ENCODE measurements at places on chromosomes 16 and 17. TPM values are rescaled to one million over a fixed set of nuclear protein-coding genes. Genes with fewer than 3 reads are reported as not detected.

The RCVRN gene
- not detected for total RNA-seq

The CACNG3 gene
- not detected for total RNA-seq

The TAC4 gene
- not detected for total RNA-seq

The GCGR gene
- total RNA-seq: not detected

The DPEP3 gene
- total RNA-seq: not detected

The UTS2R gene
- total RNA-seq: not detected

The DUSP14 gene
- 31.1 TPM for total RNA-seq

The KRT25 gene
- total RNA-seq: not detected

The STH gene
- not detected for total RNA-seq

The SCIMP gene
- not detected for total RNA-seq

The HES7 gene
- 0.09 TPM for total RNA-seq

The ADAD2 gene
- not detected for total RNA-seq

The SYCE1L gene
- 3.4 TPM for total RNA-seq

GRCh38 chr16:13414154-13414553, 505.8 kb upstream of the ERCC4 start:
- DNase-seq: no peak

- peak; percentile 92 for DNase-seq
These were observed 697 bp downstream of the CTF1 start for GRCh38 chr16:30896889-30897733.

DNA sequence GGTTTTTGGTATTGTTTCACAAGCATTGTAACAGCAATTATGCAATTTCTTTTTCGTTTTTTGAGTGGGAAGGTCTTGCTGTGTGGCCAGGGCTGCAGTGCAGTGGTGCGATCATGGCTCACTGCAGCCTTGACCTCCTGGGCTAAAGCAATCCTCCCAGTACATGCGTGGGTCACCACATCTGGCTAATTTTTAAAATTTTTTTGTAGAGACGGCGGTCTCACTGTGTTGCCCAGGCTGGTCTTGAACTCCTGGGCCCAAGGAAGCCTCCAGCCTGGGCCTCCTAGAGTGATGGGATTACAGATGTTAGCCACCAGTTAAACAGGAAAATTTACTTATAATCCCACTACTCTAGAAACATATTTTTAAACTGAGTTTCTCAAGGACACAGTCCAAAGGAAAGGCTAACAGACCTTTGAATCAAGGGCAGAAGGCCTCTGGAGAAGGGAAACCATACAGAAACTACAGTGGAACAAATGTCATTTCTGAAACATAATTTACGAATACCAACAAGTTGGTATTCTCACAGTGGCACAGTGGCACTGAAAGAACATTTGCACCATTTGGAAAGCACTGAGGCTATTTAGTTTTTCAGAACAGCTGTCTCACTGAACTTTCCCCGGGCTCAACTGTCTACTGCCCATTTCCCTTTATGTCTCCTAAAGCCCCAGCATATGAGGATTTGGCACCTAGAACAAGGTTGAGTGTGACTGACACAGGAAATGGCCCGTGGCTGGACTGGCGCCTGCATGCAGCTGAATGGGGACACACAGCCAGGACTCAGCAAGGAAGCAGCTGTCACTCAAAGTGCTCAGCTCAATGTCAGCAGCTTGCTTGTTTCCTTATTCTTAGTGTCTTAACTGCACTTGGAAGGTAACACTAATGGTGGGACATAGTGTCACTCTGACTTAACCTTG, 2.8 kb upstream of the PRKAR1A start:
- DNase-seq: peak; percentile 77

- no peak for DNase-seq
These were observed 469.3 kb downstream of the TOX3 start for GRCh38 chr16:52077607-52078006.

GRCh38 chr17:82388922-82389283, 17.3 kb downstream of the UTS2R start:
- no peak for DNase-seq

DNA sequence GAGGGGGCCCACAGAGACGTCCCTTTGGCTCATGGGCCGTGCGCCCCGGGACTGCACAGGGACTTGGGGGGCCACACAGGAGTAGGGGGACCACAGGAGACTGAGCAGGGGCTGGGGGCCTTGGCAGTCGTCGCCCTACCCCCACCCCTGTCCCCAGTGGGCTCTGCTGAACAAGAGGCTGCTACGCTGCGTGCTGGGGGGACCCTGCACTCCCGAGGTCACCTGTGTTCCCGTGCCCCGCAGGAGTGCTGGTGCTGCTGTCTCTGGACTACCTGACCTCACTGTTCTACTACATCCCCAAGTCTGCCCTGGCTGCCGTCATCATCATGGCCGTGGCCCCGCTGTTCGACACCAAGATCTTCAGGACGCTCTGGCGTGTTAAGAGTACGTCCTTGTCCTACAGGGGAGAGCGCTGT, 14.4 kb upstream of the RNF213 start:
- DNase-seq: no peak

DNA sequence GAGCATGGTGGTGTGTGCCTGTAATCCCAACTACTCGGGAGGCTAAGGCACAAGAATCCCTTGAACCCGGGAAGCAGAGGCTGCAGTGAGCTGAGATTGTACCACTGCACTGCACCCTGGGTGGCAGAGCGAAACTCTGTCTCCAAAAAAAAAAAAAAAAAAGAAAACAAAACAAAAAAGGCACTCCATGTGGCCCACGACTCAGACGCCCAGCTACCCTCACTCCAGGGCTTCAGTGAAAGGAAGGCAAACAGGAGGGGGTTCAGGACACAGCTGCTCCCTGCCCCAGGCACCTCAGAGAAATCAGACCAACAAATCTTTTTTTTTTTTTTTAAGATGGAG, 91.7 kb downstream of the LITAF start:
- DNase-seq: no peak

GRCh38 chr17:64773836-64774761, 112.0 kb upstream of the SMURF2 start:
- peak; percentile 60 for DNase-seq

DNA sequence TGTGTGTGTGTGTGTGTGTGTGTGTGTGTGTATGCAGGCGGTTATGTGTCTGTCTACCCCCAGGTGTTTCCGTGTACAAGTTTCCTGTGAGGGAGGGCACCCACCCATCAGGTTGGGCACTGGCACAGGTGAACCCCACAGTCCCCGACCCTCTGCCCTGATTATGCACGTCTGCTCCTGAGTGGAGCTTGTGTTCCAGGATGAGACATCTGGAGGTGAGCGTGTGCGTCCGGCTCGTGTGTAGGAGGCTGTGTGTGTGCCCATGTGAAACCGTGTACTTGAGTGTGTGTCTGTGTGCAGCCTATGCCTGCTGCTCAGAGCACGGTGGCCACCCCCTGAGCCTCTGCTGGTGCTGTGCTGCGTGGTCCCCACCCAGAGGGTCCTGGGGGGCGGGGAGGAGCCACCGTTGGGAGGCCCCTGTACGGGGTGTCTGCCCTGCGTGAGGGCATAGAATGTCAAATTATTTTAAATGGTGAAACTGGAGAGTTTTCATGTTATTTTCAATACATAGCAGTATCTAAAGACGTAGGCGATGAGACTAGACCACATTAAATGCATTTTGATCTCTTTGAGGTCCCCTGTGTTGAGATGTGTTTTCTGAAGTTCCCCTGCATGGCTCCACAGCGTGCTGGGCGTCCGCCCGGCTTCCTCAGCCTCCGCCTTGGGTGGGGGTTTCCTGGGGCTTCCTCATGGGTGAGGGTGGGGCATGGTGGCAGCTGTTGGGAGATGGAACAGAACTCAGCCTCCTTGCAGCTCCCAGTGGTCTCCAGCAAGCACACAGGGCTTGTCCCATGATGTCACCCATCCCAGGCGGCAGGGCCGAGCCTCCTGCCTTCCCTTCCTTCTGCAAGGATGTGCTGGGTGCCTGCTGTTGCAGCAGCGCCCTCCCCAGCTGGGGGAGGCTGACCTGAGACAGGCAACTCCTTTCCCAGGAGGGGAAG, 43.4 kb downstream of the KCNJ12 start:
- DNase-seq: no peak

DNA sequence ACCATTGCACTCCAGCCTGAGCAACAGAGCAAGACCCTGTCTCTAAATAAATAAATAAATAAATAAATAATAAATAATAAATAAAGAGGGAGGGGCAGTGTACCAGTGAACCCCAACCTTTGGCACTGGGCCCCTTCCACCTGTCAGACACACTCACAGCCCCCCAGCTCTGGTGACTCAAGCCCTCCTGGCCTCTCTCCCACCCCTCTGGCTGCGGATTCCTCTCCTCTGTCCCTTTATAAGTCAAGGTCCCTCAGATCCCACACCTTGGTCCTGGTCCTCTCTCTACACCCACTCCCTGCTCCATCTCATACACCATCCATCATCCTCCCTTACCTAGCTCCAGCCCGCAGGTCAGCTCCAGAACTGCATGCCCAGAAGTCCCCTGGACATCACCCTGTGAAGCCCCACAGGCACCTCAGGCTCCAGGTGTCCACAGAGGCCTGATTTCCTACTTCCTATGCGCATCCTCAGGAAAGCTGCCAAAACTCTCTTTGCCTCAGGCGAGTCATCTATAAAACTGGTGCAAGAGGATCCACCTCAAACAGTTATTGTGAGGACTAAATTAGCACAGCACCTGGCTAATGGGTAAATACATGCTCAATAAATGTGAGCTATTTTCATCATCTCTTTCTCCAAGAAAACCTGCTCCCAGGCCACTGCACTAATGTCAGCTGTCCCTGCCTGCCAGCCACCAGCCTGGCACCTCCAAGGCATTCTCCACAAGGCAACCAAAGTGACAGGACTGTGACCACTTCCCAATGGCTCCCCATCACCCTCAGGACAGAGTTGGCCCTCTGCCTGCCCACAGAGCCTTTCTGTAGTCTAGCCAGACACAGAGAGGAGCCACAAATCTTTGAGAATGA, 46.8 kb downstream of the BEAN1 start:
- no peak for DNase-seq

- no peak for DNase-seq
These were observed 8.0 kb downstream of the CLUH start for GRCh38 chr17:2703606-2704005.

- DNase-seq: no peak
These were observed 98.8 kb upstream of the MED13 start for GRCh38 chr17:62163847-62164246.

- DNase-seq: no peak
These were observed 1.0 kb downstream of the TSPOAP1 start for GRCh38 chr17:58327363-58328194.

DNA sequence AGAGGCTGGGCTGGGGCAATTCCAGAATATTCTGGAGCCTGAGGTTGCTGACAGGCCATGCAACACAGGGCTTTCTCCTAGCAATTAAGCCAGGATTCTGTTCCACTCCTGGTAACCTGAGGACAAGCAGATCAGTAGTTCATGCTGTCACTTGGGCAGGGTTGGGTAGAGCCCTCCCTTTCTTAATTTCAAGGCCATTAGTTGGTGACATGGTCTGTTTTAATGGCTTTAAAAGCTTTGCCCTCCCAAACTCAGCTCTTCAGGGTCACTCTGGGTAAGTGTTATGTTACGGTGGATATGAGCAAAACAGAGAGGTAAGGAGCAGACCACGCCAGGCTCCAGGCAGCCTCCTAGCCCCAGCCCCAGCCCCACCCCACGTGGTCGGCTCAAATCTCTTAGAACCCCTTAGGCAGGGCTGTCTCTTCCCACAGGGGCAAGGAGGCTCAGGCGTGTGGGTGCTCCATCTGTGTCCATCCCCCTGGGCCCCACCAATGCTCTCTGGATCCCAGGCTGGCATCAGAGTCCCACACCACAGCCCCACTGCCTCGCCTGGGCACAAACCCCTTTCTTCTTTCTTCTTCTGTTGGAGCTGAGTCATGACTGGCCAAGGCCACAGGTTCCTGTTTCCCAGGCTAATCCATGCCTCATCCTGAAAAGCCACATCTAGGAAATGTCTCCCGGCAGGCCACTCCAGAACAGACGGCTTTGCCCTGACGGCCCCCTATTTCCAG, 27.5 kb downstream of the CEP295NL start:
- DNase-seq: peak; percentile 85

- no peak for DNase-seq
These were observed 698.8 kb downstream of the KCNJ2 start for GRCh38 chr17:70868149-70868548.

DNA sequence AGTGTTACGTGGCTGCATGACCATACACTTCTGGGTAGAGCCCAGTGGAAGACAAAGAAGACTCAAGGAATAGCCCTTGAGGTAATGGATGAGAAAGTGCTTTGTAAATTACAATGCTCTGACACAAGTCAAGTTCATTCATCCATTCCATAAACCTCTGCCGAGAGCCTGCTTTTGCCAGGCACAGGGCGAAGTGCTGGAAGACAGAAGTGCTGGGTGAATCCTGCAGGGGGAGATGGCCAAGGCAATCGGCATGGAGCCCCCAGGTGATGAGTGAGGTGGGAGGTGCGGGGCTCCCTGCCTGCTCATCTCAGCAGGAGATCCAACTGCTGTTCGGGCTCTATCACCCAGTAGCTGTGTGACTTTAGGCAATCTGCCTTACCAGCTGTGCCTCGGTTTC, 2.8 kb upstream of the SOCS3 start:
- no peak for DNase-seq

GRCh38 chr16:10629592-10629963, 49.2 kb upstream of the EMP2 start:
- no peak for DNase-seq

Data from dermis blood vessel endothelial cell (primary cell).